Iris pigment epithelial cell (primary cell): ENCODE measurements at places on chromosomes 6 and 20.

GRCh38 chr6:48535582-48536009, 424.6 kb upstream of the PTCHD4 start:
- peak; percentile 80 for DNase-seq

DNA sequence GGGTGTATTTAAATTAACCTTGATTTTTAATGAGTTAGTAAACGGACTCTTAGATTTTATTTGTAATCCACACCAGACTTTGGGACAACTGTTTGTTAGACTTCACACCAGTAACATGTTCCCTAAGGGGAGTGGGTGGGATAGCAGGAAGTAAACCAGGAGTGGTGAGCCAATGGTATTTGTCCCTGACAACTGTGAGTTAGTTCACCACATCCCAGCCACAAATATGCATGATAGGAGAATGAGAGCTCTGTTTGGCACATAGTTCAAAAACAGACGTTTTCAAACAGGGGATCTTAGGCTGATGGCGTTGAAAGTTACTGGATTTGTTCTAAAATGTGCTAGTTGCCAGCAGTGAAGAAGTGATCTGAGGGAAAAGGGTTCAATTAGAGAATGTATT, 18.7 kb upstream of the COL10A1 start:
- DNase-seq, result peak; percentile 93

GRCh38 chr6:71855406-71855805, 30.9 kb upstream of the RIMS1 start:
- no peak for DNase-seq

DNA sequence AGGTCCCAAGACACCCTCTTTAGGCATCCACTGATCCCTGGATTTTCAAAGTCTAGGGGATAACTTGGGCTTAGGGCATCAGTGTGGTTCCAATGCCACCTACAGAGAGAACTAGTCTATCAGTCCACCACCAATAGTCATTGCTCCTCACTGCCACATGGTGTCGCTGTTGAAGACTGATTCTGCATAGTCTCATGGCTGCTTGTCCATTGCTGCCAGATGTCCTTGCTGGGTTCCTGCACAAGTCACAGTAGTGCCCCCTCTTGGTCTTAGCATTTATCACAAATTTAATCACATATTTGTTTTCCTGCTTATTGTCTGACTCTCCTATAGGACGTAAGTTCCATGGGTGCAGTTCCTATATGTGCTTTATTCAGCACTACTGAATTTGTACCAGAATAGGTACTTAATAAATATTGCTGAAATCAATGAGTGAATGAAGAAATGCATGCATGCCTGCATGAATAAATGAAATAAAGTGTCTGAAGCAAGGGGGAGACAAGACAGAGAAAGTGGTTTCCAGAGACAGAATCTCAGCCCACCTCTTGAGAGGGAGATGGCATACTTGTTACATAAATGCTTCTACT, 45.9 kb upstream of the RALY start:
- peak; percentile 18 for DNase-seq

DNA sequence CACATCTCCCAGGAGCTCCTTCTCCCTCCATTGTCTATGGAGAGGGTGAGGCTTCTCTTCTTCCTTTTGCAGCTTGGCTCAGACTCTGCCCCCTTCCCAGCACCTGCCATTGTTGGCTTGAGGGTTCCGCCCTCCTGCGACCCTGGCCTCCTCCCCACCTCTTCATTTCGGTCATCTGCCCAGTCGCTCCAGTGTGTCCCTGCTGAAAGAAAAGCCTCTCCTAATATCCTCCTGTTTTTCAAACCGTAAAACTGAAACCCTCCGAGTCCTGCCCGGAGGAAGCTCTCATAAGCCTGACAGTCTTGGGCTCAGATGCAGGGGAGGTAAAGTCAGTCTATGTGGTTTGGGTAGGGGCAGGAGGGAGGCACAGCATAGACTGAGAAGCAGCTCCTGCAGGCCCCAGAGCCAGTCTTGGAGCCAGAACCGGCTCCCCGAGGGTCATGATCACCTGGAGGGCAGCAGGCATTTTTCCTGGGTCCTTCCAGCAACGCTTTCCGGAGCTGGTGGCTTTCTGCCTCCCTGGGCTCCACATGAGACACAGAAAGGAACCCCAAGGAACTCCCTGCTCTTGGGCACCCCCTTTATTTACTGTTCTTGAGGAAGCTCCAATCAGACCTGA, 235.1 kb downstream of the SMOC2 start:
- no peak for DNase-seq

- DNase-seq, result peak; percentile 8
Observed at GRCh38 chr6:32763421-32763820, at the start of gene HLA-DQB2. Gene HLA-DQB2, minus strand, starts transcription at chr6:32763532. Its CDS starts 62 bp downstream, at chr6:32763470.

DNA sequence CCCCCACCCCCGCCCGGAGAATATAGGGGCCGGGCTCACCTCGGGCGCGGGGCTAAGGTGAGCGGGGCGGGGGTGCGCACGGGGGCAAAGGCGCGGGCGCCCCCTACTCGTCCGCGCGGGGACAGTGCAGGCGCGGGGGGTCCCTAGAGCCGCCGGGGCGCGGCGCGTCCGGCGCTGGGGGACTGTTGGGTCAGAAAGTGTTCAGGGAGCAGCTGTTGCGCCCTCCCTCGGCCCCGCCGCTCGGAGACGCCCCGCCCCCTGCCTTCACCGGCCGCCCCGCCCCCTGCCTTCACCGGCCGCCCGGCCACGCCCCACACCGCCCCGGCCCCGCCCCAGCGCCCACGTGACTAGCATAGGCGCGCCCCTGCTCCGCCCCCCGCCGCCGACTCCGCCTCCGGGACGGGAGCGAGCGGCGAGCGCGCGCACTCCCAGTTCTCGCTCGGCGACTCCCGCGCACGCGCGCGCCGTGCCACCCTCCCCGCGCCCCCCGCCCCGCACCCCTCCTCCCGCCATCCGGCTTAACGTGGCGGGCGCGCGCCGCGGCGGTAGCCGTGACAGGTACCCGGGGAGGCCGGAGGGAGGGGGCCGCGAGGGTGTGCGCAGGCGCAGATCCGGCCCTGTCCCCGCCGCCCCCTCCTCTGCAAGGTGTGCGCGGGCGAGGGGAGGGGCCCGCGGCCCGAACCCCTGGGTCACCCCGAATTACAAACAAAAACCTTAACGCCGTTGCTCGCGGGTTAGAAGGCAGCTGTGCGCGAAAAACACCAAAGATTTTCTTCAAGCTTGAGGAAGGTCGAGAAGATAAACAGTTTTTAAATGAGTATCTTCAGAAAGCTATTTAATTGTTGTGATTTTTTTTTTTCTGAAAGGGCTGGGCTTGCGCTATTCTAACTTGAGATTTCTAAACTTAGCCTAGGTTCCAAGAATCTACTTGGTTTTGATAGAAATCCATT, 704 bp upstream of the ZNF217 start:
- peak; percentile 91 for DNase-seq

DNA sequence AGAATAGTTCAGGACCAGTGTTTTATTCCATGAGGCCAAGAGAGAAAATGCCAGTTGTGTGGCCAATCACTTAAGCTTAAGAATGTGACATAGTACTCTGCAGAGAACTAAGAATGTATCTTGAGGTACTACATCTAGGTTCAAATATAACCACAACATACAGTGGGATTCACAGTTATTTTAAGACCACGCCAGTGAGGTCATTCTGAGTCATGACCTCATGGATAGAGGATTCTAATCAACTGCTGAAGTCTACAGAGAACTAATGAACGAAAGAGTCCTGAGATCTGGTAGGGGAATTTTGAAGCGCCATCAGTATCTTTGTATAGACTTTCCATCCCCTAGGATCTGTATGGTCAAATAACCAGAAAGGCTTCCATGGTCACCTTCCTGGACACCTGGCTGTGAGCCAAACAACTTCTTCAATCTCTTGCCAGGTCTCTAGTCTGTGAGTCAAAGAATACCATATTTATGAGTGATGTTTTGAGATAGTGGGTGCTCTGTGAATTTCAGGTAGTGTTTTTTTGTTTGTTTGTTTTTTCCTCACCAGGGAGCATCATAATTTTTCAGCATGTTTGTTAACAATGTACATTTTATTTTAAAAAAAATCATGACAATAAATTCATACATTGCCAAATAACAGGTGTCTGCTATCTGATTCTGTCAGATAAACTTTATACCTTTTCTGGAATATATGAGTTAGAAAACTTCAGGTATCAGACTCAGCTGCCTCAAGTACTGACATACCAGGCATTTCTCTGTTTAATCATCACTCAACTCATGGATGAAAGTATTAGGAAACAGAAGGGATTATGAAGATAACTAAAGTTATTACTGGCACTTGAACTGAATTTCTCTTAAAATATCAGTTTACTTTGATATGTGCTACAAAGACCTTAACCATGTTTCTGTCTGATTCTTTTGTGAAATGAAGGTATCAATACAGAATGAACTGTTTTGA, 217.9 kb downstream of the PLCB4 start:
- DNase-seq, result peak; percentile 58

GRCh38 chr6:47159763-47160162, 117.6 kb upstream of the ADGRF1 start:
- DNase-seq, result no peak
